ENCODE measurements at places on chromosomes 2 and 18.

DNA sequence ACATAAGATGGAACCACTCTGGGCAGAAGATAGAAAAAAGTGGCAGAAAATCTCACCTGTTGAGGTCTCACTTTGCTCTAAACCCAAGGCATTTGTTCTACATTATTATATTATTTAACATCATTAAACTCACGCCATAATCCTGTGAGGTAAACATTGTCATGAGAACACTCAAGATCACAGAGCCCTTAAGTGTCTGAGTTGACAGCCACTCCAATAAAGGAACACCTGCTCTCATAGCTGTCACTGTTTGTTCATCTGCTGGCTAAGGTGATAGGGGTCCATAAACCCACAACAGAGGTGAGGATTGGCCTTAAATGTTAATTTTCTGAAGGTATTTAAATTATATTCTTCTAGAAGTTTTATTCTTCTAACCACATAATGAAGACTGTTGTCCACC is 439.7 kb downstream of the RIT2 start:
- no peak overlapping the region for H3K27ac ChIP-seq
- DNase-seq = no peak
- no peaks in the 10 kb centered on the region for H3K36me3 ChIP-seq
- H3K4me3 ChIP-seq = no peak overlapping the region

DNA sequence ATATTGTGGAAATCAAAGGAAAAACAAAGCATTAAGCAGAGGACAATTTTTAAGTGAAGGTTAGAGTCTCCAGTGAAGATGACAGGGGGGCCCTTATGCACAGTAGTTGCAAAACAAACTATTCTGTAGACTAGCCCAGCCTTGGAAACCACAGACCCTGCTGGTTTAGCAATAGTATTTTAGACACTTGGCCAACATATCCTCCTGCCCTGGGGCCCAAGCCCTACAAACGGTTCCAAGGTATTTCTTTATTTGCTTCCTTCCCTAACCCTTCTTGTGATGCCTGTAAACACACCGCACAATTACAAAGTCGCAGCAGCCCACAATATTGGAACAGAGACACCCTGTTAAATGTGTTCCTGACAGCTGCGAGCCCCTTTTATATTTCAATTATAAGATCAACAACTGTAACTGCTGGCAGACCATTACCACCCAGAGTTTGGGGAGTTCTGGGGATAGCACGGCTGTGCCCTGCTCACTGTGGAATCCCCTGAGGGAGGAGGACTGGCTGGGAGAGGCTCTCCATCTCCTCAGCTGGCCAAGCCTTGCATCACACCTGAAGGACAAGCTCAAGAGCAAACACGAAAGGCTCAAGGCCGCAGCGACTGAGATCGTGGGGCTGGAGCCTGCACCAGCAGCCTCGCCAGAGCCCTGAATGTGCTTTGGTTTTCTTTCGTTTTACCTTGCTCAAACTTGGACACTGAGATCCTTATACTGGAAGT is 282.2 kb upstream of the ATP5MC3 start:
- no peaks in the 10 kb centered on the region for H3K4me1 ChIP-seq
- H3K27ac ChIP-seq = no peak overlapping the region
- no peak overlapping the region for H3K4me3 ChIP-seq
- DNase-seq = no peak
- H3K27me3 ChIP-seq = no peaks in the 10 kb centered on the region

GRCh38 chr2:157991932-157992331 is 109.7 kb upstream of the UPP2 start:
- no peaks in the 10 kb centered on the region for H3K4me1 ChIP-seq
- H3K4me3 ChIP-seq = no peak overlapping the region
- no peak for DNase-seq
- H3K27me3 ChIP-seq = no peaks in the 10 kb centered on the region

- no peaks in the 10 kb centered on the region for H3K36me3 ChIP-seq
- no peak for DNase-seq
- no peaks in the 10 kb centered on the region for H3K4me1 ChIP-seq
- H3K27ac ChIP-seq = no peak overlapping the region
- no peaks in the 10 kb centered on the region for H3K27me3 ChIP-seq
These were observed 460.9 kb downstream of the RIT2 start for GRCh38 chr18:42654556-42654955.

GRCh38 chr2:160194946-160195345 is 5.1 kb downstream of the ITGB6 start:
- DNase-seq = no peak
- H3K4me3 ChIP-seq = no peak overlapping the region
- peaks cover 5% of the 10 kb centered on the region for H3K4me1 ChIP-seq

DNA sequence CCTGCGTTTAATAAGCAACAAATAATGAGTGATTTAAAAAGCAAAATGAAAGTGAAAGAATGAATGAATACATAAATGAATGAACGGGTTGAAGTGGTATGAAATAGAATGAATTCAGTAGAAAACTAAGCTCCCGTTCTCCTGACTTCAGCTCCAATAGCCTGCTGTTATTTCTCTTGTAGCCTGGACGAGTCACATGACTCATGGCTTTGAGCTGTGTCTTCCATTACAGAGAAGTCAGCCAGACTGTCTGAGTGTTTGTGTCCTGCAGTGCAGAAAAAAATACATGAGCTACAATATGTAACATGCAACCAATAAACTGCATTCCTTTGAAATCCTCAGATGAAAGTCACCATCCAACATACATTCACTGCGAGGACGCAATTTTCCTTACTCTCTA is 21.2 kb downstream of the SCG2 start:
- H3K4me1 ChIP-seq = no peaks in the 10 kb centered on the region
- DNase-seq = no peak
- no peaks in the 10 kb centered on the region for H3K36me3 ChIP-seq
- no peak overlapping the region for H3K27ac ChIP-seq
- H3K4me3 ChIP-seq = no peak overlapping the region

- DNase-seq = no peak
- H3K27me3 ChIP-seq = peaks cover 65% of the 10 kb centered on the region
- peaks cover 6% of the 10 kb centered on the region for H3K4me1 ChIP-seq
- H3K4me3 ChIP-seq = no peak overlapping the region
- no peak overlapping the region for H3K27ac ChIP-seq
These were observed 6.0 kb downstream of the SPEG start for GRCh38 chr2:219440388-219441256.

- H3K27ac ChIP-seq = no peak overlapping the region
- H3K4me3 ChIP-seq = no peak overlapping the region
- H3K4me1 ChIP-seq = peaks cover 17% of the 10 kb centered on the region
- no peak for DNase-seq
- no peaks in the 10 kb centered on the region for H3K27me3 ChIP-seq
- no peaks in the 10 kb centered on the region for H3K36me3 ChIP-seq
These were observed 86.3 kb upstream of the PHLPP1 start for GRCh38 chr18:62629031-62629430.

- H3K4me3 ChIP-seq = peak overlapping the region; percentile 69
- peaks cover 55% of the 10 kb centered on the region for H3K27me3 ChIP-seq
- peaks cover 14% of the 10 kb centered on the region for H3K4me1 ChIP-seq
These were observed 1.1 kb downstream of the CYBRD1 start for GRCh38 chr2:171523088-171524017.

DNA sequence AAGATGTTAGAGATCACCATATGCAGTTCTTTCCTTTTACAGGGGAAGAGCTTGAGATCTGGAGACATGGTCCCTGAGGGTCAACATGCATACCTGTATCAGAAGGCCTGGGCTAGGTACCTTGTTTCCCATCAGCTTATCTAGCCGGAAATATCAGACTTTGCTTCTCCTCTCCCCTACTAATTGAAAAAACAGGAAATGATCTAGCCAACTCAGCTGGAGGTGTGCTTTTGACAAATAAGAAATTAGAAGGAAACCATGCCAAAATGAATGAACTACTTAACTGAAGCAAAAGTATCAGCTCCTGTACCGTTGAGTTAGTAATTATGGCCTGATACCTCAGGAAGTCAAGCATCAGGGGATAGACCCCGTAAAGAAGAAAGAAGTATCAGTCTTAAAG is 20.4 kb downstream of the PKP4 start:
- H3K27me3 ChIP-seq = no peaks in the 10 kb centered on the region
- H3K36me3 ChIP-seq = peaks cover 3% of the 10 kb centered on the region
- H3K27ac ChIP-seq = no peak overlapping the region
- DNase-seq = no peak
- H3K4me1 ChIP-seq = no peaks in the 10 kb centered on the region
- no peak overlapping the region for H3K4me3 ChIP-seq

DNA sequence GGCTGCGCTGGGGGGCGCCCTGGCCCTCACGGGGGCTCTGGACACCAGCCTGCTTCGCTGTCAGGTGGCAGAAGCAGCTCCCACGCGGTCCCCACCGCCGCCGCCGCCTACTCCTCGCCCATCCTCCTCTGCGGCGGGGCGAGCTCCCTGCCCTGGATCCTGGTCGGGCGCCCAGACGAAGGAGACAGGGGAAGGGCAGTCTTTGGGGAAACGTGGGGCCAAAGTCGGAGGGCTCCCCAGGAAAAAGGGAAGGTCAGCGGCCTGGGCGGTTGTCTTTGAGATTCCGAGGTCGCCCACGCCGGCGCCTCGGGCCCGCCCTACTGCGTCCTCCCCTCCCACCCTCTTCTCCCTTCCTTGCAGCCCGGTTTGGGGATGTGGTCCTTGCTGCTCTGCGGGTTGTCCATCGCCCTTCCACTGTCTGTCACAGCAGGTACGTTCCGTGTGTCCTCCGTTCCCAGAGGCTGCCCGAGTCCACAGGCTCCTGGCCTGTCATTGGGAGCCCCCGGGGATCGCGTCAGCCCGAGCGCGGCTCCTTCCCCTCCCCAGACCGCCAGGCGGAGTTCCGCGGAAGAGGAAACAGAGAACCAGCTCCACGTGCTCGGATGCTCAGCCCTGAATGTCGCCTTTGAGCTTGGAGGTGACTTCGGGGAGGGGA is 800 bp downstream of the IL1RL2 start:
- H3K4me1 ChIP-seq = peaks cover 7% of the 10 kb centered on the region
- peaks cover 28% of the 10 kb centered on the region for H3K27me3 ChIP-seq
- DNase-seq = no peak

DNA sequence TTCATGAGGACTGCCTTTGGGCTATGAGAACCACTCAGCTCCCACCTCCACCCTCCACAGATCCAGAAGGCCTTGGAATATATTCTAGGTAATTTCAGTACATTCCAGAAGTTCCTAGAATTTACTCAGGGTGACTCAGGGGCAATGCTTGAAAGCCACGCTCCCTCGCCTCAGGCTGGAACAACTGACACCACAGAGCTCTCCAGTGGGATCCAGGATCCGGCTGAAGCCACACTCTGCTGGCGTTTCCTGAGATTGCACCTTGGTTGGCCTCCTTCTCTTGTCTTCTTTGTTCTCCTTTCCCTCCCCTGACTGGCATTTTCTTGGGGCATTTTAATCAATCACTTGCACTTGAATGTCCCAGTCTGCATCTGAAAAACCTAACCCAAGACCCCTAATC is 92.6 kb upstream of the KCNE4 start:
- no peaks in the 10 kb centered on the region for H3K4me1 ChIP-seq
- no peak overlapping the region for H3K27ac ChIP-seq
- DNase-seq = no peak
- no peak overlapping the region for H3K4me3 ChIP-seq

DNA sequence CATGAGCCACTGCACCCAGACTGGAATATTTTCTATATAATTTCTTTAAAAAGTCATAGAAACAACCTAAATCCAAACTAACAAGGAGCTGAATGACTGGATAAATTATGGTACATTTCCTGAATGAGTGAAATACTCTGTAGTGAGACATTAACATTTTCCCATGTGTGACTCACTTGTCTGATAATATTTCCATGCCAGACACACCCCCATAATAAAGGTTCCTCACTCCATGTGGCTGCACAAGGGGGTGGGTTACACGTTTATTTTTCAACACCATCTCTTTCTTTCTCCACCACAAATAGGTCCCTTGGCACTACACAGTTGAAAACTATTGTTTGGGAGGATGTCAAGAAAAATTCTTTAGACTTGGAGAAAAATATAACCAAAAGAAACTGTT is 266.3 kb upstream of the LYPD1 start:
- no peaks in the 10 kb centered on the region for H3K27me3 ChIP-seq
- H3K4me3 ChIP-seq = no peak overlapping the region
- DNase-seq = no peak
- no peak overlapping the region for H3K27ac ChIP-seq
- no peaks in the 10 kb centered on the region for H3K36me3 ChIP-seq

DNA sequence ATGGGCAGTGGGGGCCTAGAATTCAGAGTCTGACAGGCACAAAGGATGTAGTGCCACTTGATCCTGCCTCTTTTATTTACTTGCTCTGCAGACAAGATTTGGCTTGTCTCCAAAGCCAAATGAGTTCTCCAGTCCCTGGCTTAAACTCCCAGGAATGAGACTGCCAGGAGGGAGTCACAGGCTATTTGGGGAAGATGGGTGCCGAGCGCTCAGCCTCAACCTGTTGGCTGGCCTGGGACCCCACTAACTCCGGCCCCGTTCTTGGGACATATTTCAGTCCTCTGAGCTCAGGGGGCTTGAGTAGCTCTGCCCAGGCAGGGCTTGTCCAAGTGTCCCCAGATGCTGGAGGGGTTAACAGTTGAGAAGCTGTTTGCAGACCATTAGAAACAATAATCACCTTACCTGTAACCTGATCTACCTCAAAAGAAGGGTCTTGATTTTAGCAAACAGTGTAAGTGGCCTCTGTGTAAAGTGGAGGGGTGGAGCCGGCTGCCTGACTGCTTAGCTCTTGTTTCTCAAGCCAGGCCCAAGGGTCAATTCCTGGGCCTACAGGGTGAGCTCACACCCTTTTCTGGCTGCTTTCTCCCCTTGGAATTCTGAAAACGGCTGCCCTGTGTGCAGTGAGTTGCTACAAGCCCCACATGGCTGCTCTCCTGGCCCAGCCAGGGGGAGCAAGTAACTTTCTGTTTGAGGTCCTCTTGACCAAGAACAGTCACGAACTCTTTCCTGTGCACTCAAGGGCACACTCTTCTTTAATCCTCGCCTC is 27.1 kb upstream of the FZD5 start:
- H3K27ac ChIP-seq = peak overlapping the region; percentile 67
- H3K27me3 ChIP-seq = no peaks in the 10 kb centered on the region
- H3K4me1 ChIP-seq = peaks cover 18% of the 10 kb centered on the region
- DNase-seq = peak; percentile 80
- no peak overlapping the region for H3K4me3 ChIP-seq

- H3K4me3 ChIP-seq = no peak overlapping the region
- H3K36me3 ChIP-seq = no peaks in the 10 kb centered on the region
- H3K27me3 ChIP-seq = no peaks in the 10 kb centered on the region
- no peaks in the 10 kb centered on the region for H3K4me1 ChIP-seq
- no peak for DNase-seq
These were observed 46.8 kb upstream of the PXDN start for GRCh38 chr2:1791006-1791605.

GRCh38 chr2:215361211-215361875 is 49.5 kb downstream of the ATIC start:
- H3K27me3 ChIP-seq = no peaks in the 10 kb centered on the region
- H3K4me3 ChIP-seq = no peak overlapping the region
- no peak overlapping the region for H3K27ac ChIP-seq
- no peak for DNase-seq

Measured in large intestine (tissue), 12 donors.